ENCODE measurements at places on chromosomes 11 and 22. TPM values are rescaled to one million over a fixed set of nuclear protein-coding genes. Genes with fewer than 3 reads are reported as not detected.

The CDHR5 gene
- not detected for total RNA-seq

The DDI1 gene
- total RNA-seq: not detected

The LDHAL6A gene
- total RNA-seq: not detected

The LDLRAD3 gene
- 7.9 TPM for total RNA-seq

The HBG2 gene
- 0.32 TPM for total RNA-seq

The PLCB3 gene
- 25.8 TPM for total RNA-seq

The PAMR1 gene
- total RNA-seq: 491 TPM

The SAA4 gene
- not detected for total RNA-seq

The MMP7 gene
- total RNA-seq: not detected

The CBLIF gene
- not detected for total RNA-seq

The CDC42BPG gene
- total RNA-seq: 0.16 TPM

The PYGM gene
- 3.9 TPM for total RNA-seq

The APOL4 gene
- 8.7 TPM for total RNA-seq

The CSRP3 gene
- not detected for total RNA-seq

The MCHR1 gene
- total RNA-seq: 0.63 TPM

The POLD3 gene
- total RNA-seq: 7.4 TPM

The MS4A6E gene
- total RNA-seq: not detected

The NRXN2 gene
- total RNA-seq: 1.0 TPM

The BACE1 gene
- 22.9 TPM for total RNA-seq

The SLC5A1 gene
- not detected for total RNA-seq

The IGSF9B gene
- total RNA-seq: 0.79 TPM

The NLRP10 gene
- 0.09 TPM for total RNA-seq

The CASP5 gene
- total RNA-seq: under 0.01 TPM

The IGF2 gene
- 0.69 TPM for total RNA-seq

The OR52A1 gene
- total RNA-seq: not detected

The P2RY6 gene
- not detected for total RNA-seq

The MPZL2 gene
- total RNA-seq: under 0.01 TPM

The HEPHL1 gene
- not detected for total RNA-seq

The MPEG1 gene
- not detected for total RNA-seq

The RHOD gene
- 11.6 TPM for total RNA-seq

The CHID1 gene
- total RNA-seq: 63.5 TPM

The CCDC87 gene
- total RNA-seq: 0.32 TPM

The UNC93B1 gene
- total RNA-seq: 16.2 TPM

The MRPL49 gene
- total RNA-seq: 35.5 TPM

The POU2AF3 gene
- 0.26 TPM for total RNA-seq

The LRRN4CL gene
- total RNA-seq: 36.9 TPM

The SLC22A9 gene
- not detected for total RNA-seq

The WEE1 gene
- 12.1 TPM for total RNA-seq

The PRODH gene
- under 0.01 TPM for total RNA-seq

The TMEM191C gene
- total RNA-seq: 1.1 TPM

The CHRM4 gene
- 0.09 TPM for total RNA-seq

The HNRNPUL2 gene
- total RNA-seq: 13.2 TPM

The GNB1L gene
- total RNA-seq: 4.2 TPM

The FDX1 gene
- 8.2 TPM for total RNA-seq

The KIF18A gene
- 5.2 TPM for total RNA-seq

The BEST1 gene
- 4.6 TPM for total RNA-seq

The PC gene
- total RNA-seq: 38.0 TPM
